ENCODE measurements at places on chromosomes 5 and 9.

- DNase-seq = no peak
These were observed 11.9 kb upstream of the LHX2 start for GRCh38 chr9:123999661-124000060.

GRCh38 chr5:109996246-109996645 is 306.5 kb downstream of the MAN2A1 start:
- no peak for DNase-seq

DNA sequence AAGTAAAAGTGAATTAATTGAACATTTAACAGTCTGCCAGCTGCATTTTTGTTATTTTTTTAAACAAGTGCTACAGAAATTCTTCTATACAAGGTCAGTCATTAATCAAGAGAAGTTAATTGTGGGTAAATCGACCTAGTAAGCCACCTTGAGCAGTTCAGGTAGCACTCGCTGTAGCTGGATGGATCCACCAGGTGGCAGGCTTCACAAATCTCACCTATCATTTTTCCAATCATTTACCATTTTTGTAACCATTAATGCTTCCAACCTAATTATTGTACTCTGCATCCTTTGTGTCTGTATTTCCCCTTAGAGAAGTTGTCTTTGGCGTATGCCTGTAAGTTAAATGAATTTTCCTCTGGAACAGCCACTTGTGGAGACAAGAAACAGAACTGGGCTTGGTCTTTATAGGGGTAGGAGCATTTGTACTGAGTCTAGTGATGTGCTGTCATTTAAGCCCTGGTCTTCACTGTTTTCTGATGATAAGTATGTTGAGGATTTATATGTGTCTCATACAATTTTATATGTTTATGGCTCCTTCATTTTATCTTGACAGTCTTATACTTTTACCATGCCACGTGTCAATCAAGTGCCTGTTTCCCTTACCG is 39.5 kb downstream of the CD180 start:
- DNase-seq = no peak

- DNase-seq = no peak
These were observed 96.4 kb downstream of the RFK start for GRCh38 chr9:76297721-76298239.

DNA sequence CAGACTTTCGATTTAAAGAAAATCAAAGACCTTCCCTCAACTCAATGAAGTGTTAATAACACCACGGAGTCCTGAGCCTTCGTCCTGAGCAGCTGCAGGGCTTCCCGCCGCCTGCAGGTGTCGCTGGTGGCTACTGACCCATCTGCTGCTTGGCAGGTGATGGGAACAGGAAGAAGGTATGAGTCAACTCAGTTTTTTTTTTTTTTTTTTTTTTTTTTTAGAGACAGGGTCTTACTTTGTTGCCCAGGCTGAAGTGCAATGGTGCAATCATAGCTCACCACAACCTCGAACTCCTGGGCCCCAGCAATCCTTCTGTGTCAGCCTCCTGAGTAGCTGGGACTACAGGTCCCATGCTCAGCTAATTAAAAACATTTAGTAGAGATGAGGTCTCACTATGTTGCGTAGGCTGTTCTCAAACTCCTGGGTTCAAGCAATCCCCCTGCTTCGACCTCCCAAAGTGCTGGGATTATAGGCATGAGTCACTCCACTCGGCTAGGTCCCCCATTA is 185.7 kb upstream of the IL12B start:
- DNase-seq = no peak

Measured in vagina (tissue), 2 donors.